ENCODE measurements at places on chromosomes 11 and 22.

- no peak for DNase-seq
These were observed 61.6 kb downstream of the CASP12 start for GRCh38 chr11:104836691-104837090.

DNA sequence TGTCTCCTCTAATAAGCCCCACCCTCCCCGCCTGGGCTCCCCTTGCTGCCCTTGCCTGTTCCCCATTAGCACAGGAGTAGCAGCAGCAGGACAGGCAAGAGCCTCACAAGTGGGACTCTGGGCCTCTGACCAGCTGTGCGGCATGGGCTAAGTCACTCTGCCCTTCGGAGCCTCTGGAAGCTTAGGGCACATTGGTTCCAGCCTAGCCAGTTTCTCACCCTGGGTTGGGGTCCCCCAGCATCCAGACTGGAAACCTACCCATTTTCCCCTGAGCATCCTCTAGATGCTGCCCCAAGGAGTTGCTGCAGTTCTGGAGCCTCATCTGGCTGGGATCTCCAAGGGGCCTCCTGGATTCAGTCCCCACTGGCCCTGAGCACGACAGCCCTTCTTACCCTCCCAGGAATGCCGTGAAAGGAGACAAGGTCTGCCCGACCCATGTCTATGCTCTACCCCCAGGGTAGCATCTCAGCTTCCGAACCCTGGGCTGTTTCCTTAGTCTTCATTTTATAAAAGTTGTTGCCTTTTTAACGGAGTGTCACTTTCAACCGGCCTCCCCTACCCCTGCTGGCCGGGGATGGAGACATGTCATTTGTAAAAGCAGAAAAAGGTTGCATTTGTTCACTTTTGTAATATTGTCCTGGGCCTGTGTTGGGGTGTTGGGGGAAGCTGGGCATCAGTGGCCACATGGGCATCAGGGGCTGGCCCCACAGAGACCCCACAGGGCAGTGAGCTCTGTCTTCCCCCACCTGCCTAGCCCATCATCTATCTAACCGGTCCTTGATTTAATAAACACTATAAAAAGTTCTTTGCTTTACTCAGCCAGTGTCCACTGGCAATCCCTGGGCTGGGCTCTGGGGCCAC lies 14.4 kb downstream of the TSKU start:
- DNase-seq: no peak

- no peak for DNase-seq
These were observed 91.9 kb downstream of the CSTPP1 start for GRCh38 chr11:47028195-47029093.

DNA sequence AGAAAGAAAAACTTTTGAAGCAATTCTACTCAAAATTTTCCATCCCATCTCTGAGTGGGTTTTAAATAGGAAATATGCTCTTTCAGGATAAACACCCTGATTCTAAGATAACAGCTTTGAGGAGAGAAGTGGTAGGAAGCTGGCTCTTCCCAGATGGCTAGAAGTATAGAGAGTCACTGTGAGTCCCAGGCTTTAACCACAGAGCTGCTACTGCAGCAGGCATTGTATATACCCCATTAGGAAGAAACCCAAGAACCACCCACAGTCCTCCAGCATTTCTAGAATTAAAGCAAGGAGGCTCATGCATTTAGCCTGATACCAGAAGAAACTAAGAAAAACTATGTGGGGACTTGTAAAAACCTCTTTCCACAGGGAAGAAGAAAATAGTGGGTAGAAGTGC lies 1405.6 kb upstream of the TENM4 start:
- no peak for DNase-seq

GRCh38 chr11:2215561-2216399 lies 44.2 kb upstream of the TH start:
- no peak for DNase-seq

GRCh38 chr11:8058216-8058615 lies 22.8 kb upstream of the TUB start:
- no peak for DNase-seq
